Renal cortex interstitium (tissue), 15 donors: ENCODE measurements at places on chromosomes 7 and 10. TPM values are rescaled to one million over a fixed set of nuclear protein-coding genes. Genes with fewer than 3 reads are reported as not detected.

Gene NPFFR1
- 0.27 TPM for polyA plus RNA-seq

Gene TEX36
- not detected for polyA plus RNA-seq

Gene MMP21
- polyA plus RNA-seq: 0.26 TPM

Gene PON1
- polyA plus RNA-seq: 1.3 TPM

Gene XPNPEP1
- polyA plus RNA-seq: 90.9 TPM

Gene LRIT1
- not detected for polyA plus RNA-seq

Gene IFIT1B
- 0.11 TPM for polyA plus RNA-seq

Gene CCDC136
- 22.8 TPM for polyA plus RNA-seq

Gene RTKN2
- polyA plus RNA-seq: 11.6 TPM

Gene EPO
- polyA plus RNA-seq: 0.14 TPM

Gene GNAT3
- polyA plus RNA-seq: not detected

Gene SAP25
- polyA plus RNA-seq: 9.9 TPM

Gene HMX3
- polyA plus RNA-seq: not detected

Gene CARD11
- 1.0 TPM for polyA plus RNA-seq

Gene WDFY4
- 2.8 TPM for polyA plus RNA-seq

Gene TET1
- polyA plus RNA-seq: 11.6 TPM

Gene BMPER
- 24.7 TPM for polyA plus RNA-seq

Gene ASZ1
- not detected for polyA plus RNA-seq

Gene MRLN
- polyA plus RNA-seq: not detected

Gene ABCA13
- 0.67 TPM for polyA plus RNA-seq

Gene SPDYE3
- polyA plus RNA-seq: 9.0 TPM

Gene MTERF1
- polyA plus RNA-seq: 21.4 TPM

Gene LRRC61
- polyA plus RNA-seq: 30.2 TPM

Gene CAMK1D
- 10.8 TPM for polyA plus RNA-seq

Gene NAT16
- polyA plus RNA-seq: 0.06 TPM

Gene TYW1
- 24.1 TPM for polyA plus RNA-seq

Gene TUBAL3
- 0.06 TPM for polyA plus RNA-seq

Gene PAX4
- not detected for polyA plus RNA-seq
